Dorsolateral prefrontal cortex (tissue), 122 donors: ENCODE measurements at places on chromosomes 3 and 15. TPM values are rescaled to one million over a fixed set of nuclear protein-coding genes. Genes with fewer than 3 reads are reported as not detected.

SMCO1 gene
- 0.53 TPM for total RNA-seq

ITPKA gene
- total RNA-seq, result 45.4 TPM

GNAI2 gene
- 192 TPM for total RNA-seq

RTP1 gene
- total RNA-seq, result 1.4 TPM

LYZL4 gene
- total RNA-seq, result 0.89 TPM

CYP1A2 gene
- total RNA-seq, result not detected

SLC51B gene
- total RNA-seq, result not detected

ALDH1A3 gene
- 3.6 TPM for total RNA-seq
